ENCODE measurements at places on chromosomes 7 and 10. TPM values are rescaled to one million over a fixed set of nuclear protein-coding genes. Genes with fewer than 3 reads are reported as not detected.

- H3K4me3 ChIP-seq, result no peak overlapping the region
- no peaks in the 10 kb centered on the region for H3K27me3 ChIP-seq
- H3K36me3 ChIP-seq, result no peaks in the 10 kb centered on the region
These were observed 516.4 kb downstream of the DNAJB6 start for GRCh38 chr7:157853076-157853788.

- H3K27ac ChIP-seq, result no peak overlapping the region
- no peak for DNase-seq
These were observed 448.2 kb downstream of the DNAJB6 start for GRCh38 chr7:157784979-157785441.

- no peaks in the 10 kb centered on the region for H3K4me1 ChIP-seq
- no peaks in the 10 kb centered on the region for H3K27me3 ChIP-seq
- no peak overlapping the region for H3K27ac ChIP-seq
These were observed 137.4 kb downstream of the HGF start for GRCh38 chr7:81632418-81632817.

- no peaks in the 10 kb centered on the region for H3K4me1 ChIP-seq
- H3K27ac ChIP-seq, result no peak overlapping the region
- H3K27me3 ChIP-seq, result no peaks in the 10 kb centered on the region
- no peak overlapping the region for H3K4me3 ChIP-seq
- H3K36me3 ChIP-seq, result no peaks in the 10 kb centered on the region
These were observed 64.4 kb upstream of the EMX2 start for GRCh38 chr10:117477961-117478670.

DNA sequence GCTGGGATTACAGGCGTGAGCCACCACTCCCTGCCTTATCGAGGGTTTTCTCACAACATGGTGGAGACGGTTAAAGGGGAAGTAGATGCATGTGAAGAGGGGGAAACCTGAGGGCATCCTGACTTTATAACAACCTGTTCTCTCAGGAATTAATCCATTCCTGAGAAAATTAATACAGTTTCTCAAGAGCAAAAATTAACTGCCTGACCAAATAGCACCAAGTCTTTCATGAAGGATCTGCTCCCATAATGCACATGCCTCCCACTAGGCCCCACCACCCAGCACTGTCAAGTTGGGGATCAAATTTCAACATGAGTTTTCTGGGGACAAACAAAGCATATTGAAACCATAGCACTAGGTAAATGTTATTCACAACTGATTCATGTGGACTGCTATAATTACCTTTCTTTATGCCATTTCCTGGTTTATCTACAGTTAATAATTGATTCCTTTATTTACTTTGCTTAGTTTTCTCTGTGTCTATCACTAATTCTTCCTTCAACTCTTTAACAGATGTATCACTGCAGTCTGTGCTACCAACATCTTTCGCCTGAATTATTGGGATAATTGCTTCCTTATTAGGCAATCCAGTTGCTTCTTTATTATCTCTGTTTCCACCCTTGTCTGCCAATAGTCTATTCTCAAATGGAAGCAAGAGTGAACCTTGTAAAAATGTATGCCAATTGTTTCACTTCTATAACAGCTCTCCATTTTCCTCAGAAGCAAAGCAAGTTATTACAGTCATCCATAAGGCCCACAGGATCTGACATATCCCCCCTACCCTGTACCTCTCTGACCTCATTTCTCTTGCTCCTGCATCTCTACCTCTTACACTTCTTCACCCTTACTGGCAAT, 12.9 kb upstream of the MICU1 start:
- H3K36me3 ChIP-seq, result no peaks in the 10 kb centered on the region
- no peak for DNase-seq
- no peak overlapping the region for H3K27ac ChIP-seq
- no peak overlapping the region for H3K4me3 ChIP-seq
- no peaks in the 10 kb centered on the region for H3K4me1 ChIP-seq

DNA sequence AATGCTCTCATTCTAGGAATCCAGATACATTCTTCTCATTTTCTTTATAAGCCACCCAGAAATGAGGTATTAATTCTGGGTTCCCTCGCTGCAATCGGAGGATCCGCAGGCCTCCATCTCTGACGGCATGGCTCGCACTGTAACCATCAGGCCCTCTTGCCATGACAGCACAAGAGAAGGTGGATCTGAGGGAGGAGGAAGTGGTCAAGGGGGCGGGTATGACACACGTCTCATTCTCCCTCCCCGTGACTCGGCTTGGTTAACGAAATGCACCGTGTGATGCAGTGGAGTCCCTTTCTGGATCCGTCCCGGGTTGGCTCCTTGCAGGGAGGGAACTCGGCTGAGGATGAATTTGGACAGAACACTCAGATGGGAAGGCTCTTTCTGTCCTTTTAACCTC, 280.2 kb downstream of the TCERG1L start:
- DNase-seq, result no peak
- no peak overlapping the region for H3K4me3 ChIP-seq
- no peak overlapping the region for H3K27ac ChIP-seq

DNA sequence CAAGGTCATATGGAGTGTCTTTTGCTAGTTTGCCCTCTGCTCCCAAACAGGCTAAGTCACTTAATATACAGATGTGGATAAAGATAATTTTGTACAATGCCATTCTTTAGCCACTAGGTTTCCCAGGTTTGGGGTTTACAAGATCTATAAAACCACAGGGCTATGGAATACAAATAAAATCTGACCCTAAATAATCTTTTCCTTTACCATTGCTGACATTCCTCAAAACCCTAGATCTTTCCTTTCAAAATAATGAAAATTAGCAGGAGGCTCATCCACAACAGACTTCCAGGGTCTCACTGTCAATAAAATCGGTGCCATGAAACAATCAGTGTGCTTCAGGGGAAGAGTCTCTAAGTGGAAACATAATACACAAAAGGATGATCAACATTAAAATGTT, 148.4 kb downstream of the CPEB3 start:
- H3K27me3 ChIP-seq, result no peaks in the 10 kb centered on the region
- peaks cover 10% of the 10 kb centered on the region for H3K4me1 ChIP-seq
- no peak overlapping the region for H3K27ac ChIP-seq
- H3K36me3 ChIP-seq, result no peaks in the 10 kb centered on the region
- DNase-seq, result no peak

- peaks cover 5% of the 10 kb centered on the region for H3K4me1 ChIP-seq
- H3K4me3 ChIP-seq, result no peak overlapping the region
- DNase-seq, result no peak
- H3K36me3 ChIP-seq, result no peaks in the 10 kb centered on the region
- no peaks in the 10 kb centered on the region for H3K27me3 ChIP-seq
- H3K27ac ChIP-seq, result peak overlapping the region; percentile 48
These were observed 70.9 kb upstream of the CCDC71L start for GRCh38 chr7:106731646-106732444.

DNA sequence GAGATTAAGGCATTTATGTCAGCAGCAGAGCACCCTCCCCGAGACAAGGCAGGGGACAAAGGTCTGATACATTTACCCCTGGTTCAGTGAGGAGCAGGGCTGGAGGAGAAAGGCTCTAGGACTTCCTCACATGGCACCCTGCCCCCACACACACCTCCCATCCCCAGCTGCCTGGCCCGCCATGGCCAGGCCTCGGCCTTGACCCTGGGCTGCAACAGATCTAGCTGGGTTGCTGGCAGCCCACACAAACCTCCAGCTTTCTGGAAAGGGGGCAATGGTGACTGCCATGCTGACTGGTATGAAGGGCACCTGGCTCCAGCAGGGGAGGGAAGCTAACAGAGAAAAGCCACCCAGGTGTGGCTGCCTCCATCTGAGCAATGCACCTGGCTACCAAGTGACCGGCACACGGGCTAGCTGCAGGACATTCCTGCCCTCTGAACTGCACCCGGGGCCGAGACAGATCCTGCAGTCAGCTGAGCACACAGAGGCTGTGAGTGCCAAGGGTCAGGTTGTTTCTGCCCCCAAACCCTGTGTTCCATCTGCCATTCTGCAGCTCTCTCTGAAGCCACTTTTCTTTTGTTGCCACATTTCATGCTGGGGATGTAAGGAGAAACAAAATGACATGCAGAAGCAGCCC, 85.8 kb upstream of the LRRC18 start:
- no peak overlapping the region for H3K27ac ChIP-seq
- no peaks in the 10 kb centered on the region for H3K36me3 ChIP-seq
- no peaks in the 10 kb centered on the region for H3K27me3 ChIP-seq
- H3K4me3 ChIP-seq, result no peak overlapping the region
- no peak for DNase-seq

DNA sequence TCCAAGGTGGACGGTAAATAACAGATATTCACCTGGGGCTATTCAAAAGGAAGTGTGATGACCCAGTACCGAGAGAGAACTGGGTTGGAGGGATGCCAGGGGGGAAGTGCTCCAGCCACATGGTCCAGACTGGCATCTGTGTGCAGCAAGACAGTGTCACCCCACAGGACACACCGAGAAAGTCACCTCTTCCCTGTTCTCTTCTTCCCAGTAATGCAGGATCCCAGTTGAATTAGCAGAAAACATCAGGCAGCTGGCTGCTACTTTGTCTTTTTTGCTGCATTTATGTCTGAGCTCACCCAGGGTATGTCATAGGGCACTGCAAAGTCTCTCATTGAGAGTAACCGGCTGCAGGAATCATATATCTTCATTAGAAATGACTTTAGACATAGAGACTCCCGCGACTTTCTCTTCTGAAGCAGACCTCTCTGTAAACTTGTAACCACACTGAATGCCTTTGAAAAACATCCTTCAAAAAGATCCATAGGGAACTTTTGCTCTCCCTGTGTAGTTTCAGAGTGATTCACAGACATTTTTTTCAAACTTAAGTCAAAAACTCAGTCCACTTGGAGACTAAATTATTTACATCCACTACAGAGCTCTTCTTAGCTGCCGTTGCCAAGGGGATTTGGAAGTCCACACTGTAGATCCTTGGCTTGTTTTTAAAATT, 609.0 kb upstream of the DPP6 start:
- no peaks in the 10 kb centered on the region for H3K4me1 ChIP-seq
- no peak for DNase-seq
- no peaks in the 10 kb centered on the region for H3K36me3 ChIP-seq
- no peaks in the 10 kb centered on the region for H3K27me3 ChIP-seq
- no peak overlapping the region for H3K4me3 ChIP-seq

GRCh38 chr7:117017702-117018266, 64.5 kb downstream of the ST7 start:
- no peak overlapping the region for H3K27ac ChIP-seq
- no peak overlapping the region for H3K4me3 ChIP-seq
- no peak for DNase-seq
- peaks cover 19% of the 10 kb centered on the region for H3K4me1 ChIP-seq
- H3K27me3 ChIP-seq, result no peaks in the 10 kb centered on the region

- no peaks in the 10 kb centered on the region for H3K27me3 ChIP-seq
- H3K4me3 ChIP-seq, result no peak overlapping the region
- no peak overlapping the region for H3K27ac ChIP-seq
- no peak for DNase-seq
- H3K4me1 ChIP-seq, result peaks cover 5% of the 10 kb centered on the region
- no peaks in the 10 kb centered on the region for H3K36me3 ChIP-seq
These were observed 123.6 kb downstream of the TCF7L2 start for GRCh38 chr10:113073549-113074189.

The SVOPL gene
- total RNA-seq, result not detected

The CDHR1 gene
- 0.46 TPM for total RNA-seq

The PRPS1L1 gene
- not detected for total RNA-seq

The LEP gene
- total RNA-seq, result not detected

The TMEM130 gene
- 3.1 TPM for total RNA-seq

The GCC1 gene
- total RNA-seq, result 19.5 TPM

The SFRP4 gene
- 12.2 TPM for total RNA-seq

The METTL27 gene
- total RNA-seq, result 3.0 TPM

The COL13A1 gene
- 21.0 TPM for total RNA-seq

The EEPD1 gene
- total RNA-seq, result 25.1 TPM
